ENCODE measurements at places on chromosomes 2 and 18.
A peak's percentile ranks its signal among the peaks of the same experiment; 100 is the strongest.

GRCh38 chr18:3873698-3874097 lies 423.7 kb downstream of the TGIF1 start:
- DNase-seq = no peak

- no peak for DNase-seq
Observed at GRCh38 chr18:68848242-68848641, 50.4 kb downstream of the CCDC102B start.

DNA sequence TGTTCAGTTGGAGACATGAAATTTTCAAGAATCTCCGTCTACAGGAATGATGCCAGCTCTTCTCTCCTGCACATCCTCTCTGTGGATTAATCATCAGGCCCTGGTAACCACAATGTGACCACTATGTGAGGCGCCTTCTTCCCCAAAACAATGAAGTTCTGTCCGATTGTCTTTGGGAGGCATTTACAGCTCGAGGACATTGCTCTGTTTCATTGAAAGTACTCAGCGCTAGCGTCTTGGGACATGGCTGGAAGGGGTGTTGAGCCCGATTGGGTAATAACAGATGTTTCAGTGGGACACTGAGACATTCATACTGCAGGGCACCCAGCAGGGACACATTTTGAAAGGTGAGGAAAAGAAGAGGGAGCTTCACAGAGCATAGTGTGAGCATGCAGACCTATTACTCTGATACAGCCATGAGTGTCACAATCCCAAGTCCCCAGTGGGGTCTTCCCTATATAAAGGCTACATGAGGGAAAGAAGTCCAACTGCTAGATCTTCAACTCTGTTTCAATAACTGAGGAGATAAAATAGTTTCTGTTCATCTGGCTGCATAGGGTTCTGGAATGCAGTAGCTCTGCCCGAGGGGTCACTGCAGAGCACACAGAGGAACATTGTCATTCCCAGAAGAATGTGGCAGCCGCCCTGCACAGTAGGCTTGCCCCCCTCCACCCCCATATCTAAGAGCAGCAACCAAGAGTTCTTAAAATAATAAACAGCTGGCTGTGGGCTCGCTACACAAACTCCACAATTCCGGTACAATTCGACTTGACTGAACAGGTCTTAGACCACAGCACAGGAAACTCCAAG lies 237.3 kb downstream of the OSR1 start:
- DNase-seq = no peak

DNA sequence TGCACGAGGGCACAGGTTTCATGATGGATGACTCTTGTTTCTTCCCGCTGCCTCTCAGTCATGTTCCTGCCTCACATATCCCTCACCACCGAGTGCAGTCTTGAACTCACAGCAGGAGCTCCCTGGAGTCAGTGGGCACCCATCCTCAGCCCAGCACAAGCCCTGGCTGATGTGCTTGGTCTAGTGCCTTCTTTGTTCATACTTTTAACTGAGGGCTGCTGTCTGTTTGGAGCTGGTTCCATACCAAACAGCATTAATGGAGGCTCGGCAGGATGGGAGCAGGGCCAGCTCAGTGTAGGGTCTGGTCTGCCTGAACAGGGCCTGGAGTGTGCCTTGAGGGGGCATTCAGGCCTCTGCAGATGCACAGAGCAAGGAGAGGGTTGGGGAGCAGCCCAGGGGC lies 54.5 kb upstream of the GLI2 start:
- no peak for DNase-seq

- no peak for DNase-seq
Observed at GRCh38 chr2:217688494-217688893, 314.3 kb downstream of the TNS1 start.

DNA sequence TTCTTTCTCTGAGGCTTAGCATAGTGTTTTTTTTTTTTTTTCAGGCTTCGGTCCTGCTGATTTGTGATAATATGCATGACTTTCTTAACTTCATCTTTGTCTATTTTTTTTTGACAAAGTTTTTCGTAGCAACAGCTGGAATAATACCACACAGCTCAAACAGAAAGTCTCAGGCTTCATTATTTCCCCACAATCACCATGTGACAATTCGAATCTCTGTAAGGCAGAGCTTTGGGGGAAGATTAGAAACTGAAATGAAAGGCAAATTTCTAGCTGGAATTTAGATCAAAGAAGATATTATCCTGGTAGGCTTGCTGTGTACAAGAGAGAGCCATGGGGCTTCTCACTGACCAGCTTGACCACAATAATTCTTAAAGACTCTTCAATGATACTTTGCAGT lies 12.2 kb upstream of the CD28 start:
- DNase-seq = no peak

- DNase-seq = no peak
Observed at GRCh38 chr2:143121079-143121478, 8.1 kb upstream of the ARHGAP15 start.

- DNase-seq = no peak
Observed at GRCh38 chr2:95017071-95017501, 8.4 kb upstream of the MAL start.

DNA sequence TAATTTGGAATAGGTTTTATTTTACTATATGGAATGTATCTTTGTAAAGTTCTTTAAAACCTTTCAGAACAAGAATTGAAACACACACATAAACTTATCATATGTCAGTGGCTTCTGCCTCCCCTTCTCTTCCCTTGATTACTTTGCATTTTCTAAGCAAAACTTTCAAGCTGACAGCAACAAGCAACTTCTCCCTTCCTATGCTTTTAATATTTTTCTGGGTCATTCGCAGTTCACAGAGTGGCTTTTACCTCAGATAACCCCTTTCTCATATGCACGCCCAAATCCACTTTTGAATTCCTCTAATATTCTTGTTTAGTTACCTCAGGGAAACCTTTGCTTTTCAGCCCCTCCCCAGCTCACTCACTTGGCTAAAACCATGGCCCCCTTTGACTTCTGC lies 36.7 kb upstream of the CDC42EP3 start:
- DNase-seq = no peak

GRCh38 chr2:239288951-239289511 lies 111.8 kb downstream of the HDAC4 start:
- no peak for DNase-seq

DNA sequence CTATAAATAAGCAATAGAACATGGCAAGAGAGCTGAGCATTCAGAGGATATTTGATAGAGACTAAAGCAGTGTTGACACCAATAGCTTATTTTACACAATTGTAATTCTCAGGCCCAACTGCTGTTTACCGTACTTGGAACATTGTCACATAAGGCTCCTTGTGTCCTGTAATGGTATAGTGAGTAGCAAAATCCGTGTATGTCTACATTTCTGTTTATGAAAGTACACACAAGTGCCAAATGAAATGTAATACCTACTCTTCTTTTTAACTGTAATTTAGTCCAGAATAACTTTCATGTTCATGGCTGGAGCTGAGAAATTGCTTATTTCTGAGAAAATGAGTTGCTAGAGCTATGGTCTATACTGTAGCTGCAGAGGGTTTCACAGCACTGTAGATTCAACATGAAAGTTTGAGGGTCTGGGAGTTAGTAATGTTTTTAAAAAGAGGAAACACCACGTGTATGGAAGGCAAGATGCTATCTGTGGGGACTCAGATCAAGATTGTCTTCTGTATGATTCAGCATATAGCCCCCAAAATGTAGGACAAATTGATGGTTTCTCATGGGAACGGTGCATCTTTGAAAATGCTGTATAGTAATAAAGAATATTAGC lies 110.2 kb upstream of the NOSTRIN start:
- DNase-seq = no peak

DNA sequence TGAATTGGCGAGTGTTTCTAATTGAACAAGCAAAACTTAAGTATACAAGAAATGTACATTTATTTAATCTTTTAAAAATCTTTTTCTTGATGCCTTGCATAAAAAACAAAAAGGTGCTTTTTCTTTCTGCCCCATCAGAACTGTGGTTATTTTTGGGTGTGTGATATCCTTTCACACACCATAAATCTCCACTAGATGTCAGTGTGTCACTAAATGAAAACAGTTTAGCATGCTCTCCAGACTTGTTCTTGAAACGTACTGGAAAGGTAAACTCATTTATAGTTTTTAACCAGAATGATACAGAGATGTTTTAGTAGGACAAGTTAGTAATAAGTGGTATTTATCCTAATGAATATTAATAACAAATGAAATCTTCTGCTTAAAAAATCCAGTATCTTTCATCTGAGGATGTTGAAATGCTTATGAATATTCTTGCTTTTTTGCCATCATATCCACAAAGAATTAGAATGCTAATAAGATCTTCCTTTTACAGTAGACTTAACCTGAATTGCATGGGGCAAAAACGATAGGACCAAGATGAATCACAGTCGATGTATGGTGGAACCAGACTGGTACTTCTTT lies 96.8 kb downstream of the UBE2E3 start:
- DNase-seq = no peak

DNA sequence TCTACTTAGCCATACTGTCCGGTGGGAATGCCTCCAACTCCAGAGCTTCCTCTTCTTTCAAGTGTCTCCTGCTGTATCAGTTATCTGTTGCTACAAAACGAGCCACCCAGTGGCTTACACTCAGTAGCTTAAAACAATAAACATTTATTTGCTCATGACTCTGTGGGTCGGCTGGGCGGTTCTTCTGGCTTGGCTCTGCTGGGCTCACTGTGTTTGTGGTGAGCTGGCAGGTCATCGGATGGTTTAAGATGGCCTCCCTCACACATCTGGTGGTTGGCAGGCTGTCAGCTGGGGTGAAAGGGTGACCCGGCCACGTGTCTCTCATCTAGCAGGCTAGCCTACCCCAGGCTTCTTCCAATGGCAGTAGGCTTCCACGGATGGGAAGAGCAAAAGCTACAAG lies 122.4 kb upstream of the SLC1A4 start:
- DNase-seq = no peak

- no peak for DNase-seq
Observed at GRCh38 chr2:37090019-37090477, 5.7 kb downstream of the GPATCH11 start.

GRCh38 chr2:100278986-100279385 lies 43.3 kb downstream of the LONRF2 start:
- no peak for DNase-seq

- DNase-seq = peak; percentile 91
Observed at GRCh38 chr18:47175898-47176575, at the start of gene IER3IP1. Gene IER3IP1 (minus strand): TSS chr18:47176364. CDS start chr18:47176277, 87 bp downstream.

GRCh38 chr2:169119851-169120250 lies 50.5 kb downstream of the DHRS9 start:
- no peak for DNase-seq

- no peak for DNase-seq
Observed at GRCh38 chr2:14998546-14998945, 366.0 kb downstream of the LRATD1 start.

DNA sequence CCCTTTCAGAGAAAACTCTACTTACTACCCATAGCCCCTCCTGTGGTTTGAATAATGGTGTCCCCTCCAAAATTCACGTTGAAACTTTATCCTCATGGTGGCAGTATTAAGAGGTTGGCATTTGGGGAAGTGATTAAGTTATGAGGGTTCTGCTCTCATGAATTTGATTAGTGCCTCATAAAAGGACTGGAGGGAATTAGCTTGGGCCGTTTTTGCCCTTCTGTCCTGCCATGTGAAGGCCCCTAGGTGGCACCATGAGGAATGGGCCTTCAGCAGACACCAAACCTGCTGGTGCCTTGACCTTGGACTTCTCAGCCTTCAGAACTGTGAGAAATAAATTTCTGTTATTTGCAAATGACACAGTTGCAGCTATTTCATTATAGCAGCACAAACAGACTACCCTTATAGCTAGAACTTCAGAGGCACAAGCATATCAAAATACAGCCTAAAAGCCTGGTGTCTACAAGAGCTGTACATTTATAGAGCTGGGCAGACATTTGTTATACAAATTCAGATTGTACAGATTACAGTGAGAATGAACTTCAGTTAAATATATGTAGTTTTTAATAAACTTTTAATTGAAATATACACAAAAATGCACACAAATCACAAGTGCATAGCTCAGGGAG lies 2.6 kb upstream of the PTPN2 start:
- DNase-seq = no peak

- DNase-seq = peak; percentile 35
Observed at GRCh38 chr2:393711-394696, 106.1 kb upstream of the ALKAL2 start.

- DNase-seq = no peak
Observed at GRCh38 chr2:160432633-160433032, 61.0 kb downstream of the RBMS1 start.

- DNase-seq = no peak
Observed at GRCh38 chr2:208269091-208269490, 3.0 kb downstream of the PIKFYVE start.

- DNase-seq = no peak
Observed at GRCh38 chr18:79507076-79507545, 111.4 kb downstream of the NFATC1 start.

DNA sequence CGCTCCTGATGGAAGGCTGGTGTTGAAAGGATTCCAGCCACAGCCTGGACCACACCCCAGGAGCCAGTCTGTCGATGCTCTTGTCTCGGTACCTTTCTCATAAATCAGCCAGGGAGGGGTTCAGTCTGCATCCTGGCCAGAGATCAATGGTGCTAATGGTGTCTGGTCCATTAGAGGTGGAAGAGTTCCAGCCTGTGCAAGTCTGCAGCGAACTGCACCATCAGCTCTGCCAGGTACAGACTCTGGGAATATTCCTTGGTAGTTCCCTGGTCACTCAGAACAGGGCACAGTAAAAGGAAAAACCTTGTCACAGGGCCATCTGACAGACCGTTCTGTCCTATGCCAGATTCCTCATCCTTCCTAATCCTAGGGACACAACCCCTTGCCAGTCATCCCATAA lies 164.3 kb downstream of the MTCL1 start:
- no peak for DNase-seq

DNA sequence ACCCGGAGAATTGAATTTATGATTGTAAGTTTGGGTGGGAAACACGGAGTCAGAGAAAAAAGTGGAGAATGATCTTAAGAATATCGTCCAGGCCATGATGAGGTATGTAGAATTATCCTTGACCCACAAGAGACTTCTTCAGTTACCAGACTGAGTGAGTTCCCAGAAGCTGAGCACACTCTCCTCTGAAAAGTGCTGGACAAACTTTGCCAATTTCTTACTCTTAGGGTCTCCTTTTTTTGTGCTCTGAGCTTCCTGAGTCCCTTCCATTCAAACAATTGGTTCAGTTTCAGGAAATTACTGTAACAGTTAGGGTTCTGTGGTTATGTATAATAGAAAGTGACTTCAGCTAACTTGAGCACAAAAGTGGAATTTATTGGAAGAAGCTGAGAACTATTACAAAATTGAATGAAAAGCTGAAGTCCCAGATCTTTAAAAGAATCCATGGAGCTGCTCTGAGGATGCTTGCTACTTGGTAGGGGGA lies 50.6 kb upstream of the EHBP1 start:
- DNase-seq = no peak

GRCh38 chr2:44929735-44930273 lies 11.7 kb upstream of the SIX3 start:
- DNase-seq = no peak

Measured in stimulated activated CD4-positive, alpha-beta T cell treated with anti-CD3 and anti-CD28 coated beads, Interleukin-2, amount 100 ng/mL, for 48 hours (primary cell).